ENCODE measurements at places on chromosomes 11 and 22. TPM values are rescaled to one million over a fixed set of nuclear protein-coding genes. Genes with fewer than 3 reads are reported as not detected.

DNA sequence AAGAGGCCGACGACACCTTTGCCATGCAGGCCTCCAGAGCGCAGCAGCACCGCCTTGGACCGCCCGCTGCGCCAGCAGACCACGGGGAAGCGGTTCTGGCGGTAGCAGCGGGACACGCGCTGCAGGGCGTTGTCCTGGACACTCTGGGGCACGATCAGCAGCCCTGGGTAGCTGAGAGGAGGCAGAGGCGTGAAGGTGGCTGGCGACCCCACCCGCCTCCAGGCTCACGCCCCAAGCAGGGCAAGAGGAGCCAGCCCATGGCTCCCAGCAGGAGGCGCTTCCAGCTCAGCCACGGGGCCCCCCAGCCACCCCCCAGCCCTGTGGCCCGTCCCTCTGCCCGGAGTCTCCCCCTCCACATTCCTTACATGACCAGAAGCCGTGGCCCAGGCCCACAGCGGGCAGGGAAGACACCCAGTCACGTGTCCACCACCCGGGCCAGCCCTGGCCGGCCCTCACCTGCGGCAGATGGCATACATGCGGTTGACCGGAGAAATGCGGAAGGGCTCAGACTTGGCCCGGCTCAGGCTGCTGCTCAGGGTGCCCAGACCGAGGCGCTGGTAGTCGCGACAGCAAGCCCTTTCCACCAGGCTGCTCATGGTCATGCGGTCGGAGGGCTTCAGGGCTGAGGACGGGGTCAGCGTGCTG lies 15.2 kb downstream of the SBF1 start:
- peaks cover 7% of the 10 kb centered on the region for H3K36me3 ChIP-seq
- no peaks in the 10 kb centered on the region for H3K27me3 ChIP-seq
- H3K4me3 ChIP-seq: no peak overlapping the region
- H3K4me1 ChIP-seq: no peaks in the 10 kb centered on the region

GRCh38 chr11:117519590-117519989 lies 191.9 kb downstream of the CEP164 start:
- no peak for DNase-seq
- no peak overlapping the region for H3K4me3 ChIP-seq
- H3K4me1 ChIP-seq: peaks cover 5% of the 10 kb centered on the region

GRCh38 chr11:50073113-50074105 lies 40.7 kb downstream of the OR4C45 start:
- H3K4me1 ChIP-seq: no peaks in the 10 kb centered on the region
- H3K4me3 ChIP-seq: no peak overlapping the region
- H3K27me3 ChIP-seq: no peaks in the 10 kb centered on the region
- no peak for DNase-seq

- H3K4me1 ChIP-seq: no peaks in the 10 kb centered on the region
- H3K27me3 ChIP-seq: no peaks in the 10 kb centered on the region
- H3K27ac ChIP-seq: no peak overlapping the region
- no peak for DNase-seq
- H3K4me3 ChIP-seq: no peak overlapping the region
Observed at GRCh38 chr11:79762279-79762921, 321.6 kb upstream of the TENM4 start.

GRCh38 chr11:100739666-100740065 lies 52.6 kb downstream of the ARHGAP42 start:
- DNase-seq: peak; percentile 93
- H3K36me3 ChIP-seq: no peaks in the 10 kb centered on the region
- no peaks in the 10 kb centered on the region for H3K27me3 ChIP-seq
- peak overlapping the region; percentile 53 for H3K27ac ChIP-seq

GRCh38 chr11:57306940-57307565 lies 17.7 kb downstream of the TNKS1BP1 start:
- DNase-seq: no peak
- peaks cover 22% of the 10 kb centered on the region for H3K36me3 ChIP-seq
- H3K4me3 ChIP-seq: no peak overlapping the region
- H3K4me1 ChIP-seq: peaks cover 49% of the 10 kb centered on the region
- H3K27me3 ChIP-seq: no peaks in the 10 kb centered on the region
- no peak overlapping the region for H3K27ac ChIP-seq

- H3K4me3 ChIP-seq: no peak overlapping the region
- peaks cover 25% of the 10 kb centered on the region for H3K4me1 ChIP-seq
- peak overlapping the region; percentile 9 for H3K27ac ChIP-seq
- DNase-seq: peak; percentile 49
- H3K36me3 ChIP-seq: peaks cover 26% of the 10 kb centered on the region
Observed at GRCh38 chr11:77668760-77669159, 31.2 kb upstream of the CLNS1A start.

- DNase-seq: no peak
- H3K4me3 ChIP-seq: no peak overlapping the region
- H3K4me1 ChIP-seq: no peaks in the 10 kb centered on the region
- H3K27me3 ChIP-seq: peaks cover 2% of the 10 kb centered on the region
Observed at GRCh38 chr11:67006029-67006884, 16.7 kb upstream of the SYT12 start.

DNA sequence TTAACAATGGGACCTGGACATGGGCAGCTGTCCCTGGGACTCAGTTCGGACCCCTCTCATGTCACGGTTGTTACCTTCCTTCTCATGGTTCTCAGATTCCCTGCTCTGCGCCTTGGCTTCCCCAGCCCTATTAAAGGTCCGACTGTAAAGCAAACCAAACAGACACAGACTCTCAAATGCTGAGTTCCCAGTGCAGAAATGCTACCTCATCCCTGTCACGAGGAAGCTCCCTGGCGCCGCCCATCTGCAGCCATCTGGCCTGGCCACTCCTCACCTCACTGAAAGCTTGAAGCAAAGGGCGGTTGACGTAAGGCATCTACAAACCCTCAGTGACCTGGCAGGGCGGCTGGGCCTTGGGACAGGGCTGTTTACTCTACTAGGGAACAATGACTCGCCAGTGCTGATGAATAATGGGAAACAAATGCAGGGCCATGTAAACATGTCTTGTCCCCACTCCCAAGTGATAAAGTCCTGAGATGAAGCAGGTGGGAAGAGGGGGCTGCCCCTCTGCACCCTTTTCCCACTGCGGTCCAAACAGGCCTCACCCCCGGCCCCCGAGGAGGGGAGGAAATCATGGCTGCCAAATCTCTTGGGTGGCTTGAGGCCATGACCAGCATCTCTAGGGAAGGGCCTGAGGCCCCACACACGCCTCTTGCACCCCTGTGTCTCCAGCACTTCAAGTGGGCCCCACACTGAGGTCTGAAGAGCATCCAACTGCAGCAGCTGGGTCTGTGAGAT lies 49.3 kb downstream of the SCUBE1 start:
- no peaks in the 10 kb centered on the region for H3K36me3 ChIP-seq
- no peak for DNase-seq
- H3K4me3 ChIP-seq: no peak overlapping the region
- H3K27ac ChIP-seq: no peak overlapping the region
- H3K27me3 ChIP-seq: peaks cover 11% of the 10 kb centered on the region

GRCh38 chr22:43263645-43264514 lies 76.9 kb upstream of the TTLL12 start:
- H3K4me1 ChIP-seq: peaks cover 20% of the 10 kb centered on the region
- peak overlapping the region; percentile 49 for H3K27ac ChIP-seq
- peaks cover 47% of the 10 kb centered on the region for H3K27me3 ChIP-seq
- no peaks in the 10 kb centered on the region for H3K36me3 ChIP-seq

GRCh38 chr11:105244160-105244825 lies 104.7 kb upstream of the CARD18 start:
- H3K27ac ChIP-seq: peak overlapping the region; percentile 58
- no peak overlapping the region for H3K4me3 ChIP-seq
- no peaks in the 10 kb centered on the region for H3K27me3 ChIP-seq

DNA sequence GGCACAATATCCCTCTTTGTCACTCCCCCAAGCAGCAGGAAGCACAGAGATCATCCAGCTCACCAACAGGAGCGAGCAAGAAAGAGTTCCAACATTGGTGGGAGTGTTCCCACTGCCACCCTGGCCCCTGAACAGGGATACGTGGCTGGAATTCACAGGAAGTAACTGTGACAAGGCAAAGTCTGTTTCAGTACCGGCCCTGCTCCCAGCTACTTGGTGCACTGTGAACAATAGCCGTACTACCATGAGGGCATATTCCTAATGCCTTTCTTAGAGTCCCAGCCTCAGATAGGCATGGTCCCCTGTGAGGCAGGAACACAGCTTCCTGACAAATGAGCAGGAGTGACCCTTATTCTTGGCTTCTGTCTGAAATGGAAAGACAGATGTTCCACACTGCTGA lies 1.8 kb upstream of the SLC37A2 start:
- H3K36me3 ChIP-seq: no peaks in the 10 kb centered on the region
- DNase-seq: no peak
- H3K27me3 ChIP-seq: no peaks in the 10 kb centered on the region
- H3K27ac ChIP-seq: no peak overlapping the region

DNA sequence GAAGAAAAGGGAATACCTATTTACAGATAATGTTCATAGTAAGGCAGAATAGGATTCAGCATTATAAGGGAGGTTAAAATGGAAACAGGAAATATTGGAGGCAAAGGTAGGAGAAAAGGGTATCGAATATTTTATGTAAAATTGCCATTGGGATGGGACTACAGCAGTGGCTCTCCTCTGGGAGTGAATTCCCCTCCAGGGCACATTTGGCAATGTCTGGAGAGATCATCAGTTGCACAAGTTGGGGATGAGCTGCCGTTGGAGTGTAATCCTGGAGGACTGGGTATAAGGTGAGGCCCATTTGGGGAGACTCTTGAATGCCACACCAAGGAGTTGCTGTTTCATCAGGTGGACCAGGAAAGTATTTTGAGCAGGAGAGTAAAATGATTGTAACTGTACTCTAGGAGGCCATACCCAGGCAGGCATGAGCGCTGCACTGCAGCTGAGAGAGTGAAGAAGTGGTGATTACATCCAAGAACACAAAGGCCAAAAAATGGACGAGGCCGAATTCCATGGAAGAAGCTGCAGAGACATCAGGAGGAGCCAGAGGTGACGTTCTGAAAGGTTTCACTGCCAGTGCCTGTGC lies 8.7 kb upstream of the ACRV1 start:
- H3K27ac ChIP-seq: no peak overlapping the region
- H3K4me1 ChIP-seq: no peaks in the 10 kb centered on the region
- no peak for DNase-seq
- H3K27me3 ChIP-seq: no peaks in the 10 kb centered on the region
- H3K4me3 ChIP-seq: no peak overlapping the region

GRCh38 chr22:42001121-42001520 lies 2.5 kb downstream of the WBP2NL start:
- H3K4me1 ChIP-seq: no peaks in the 10 kb centered on the region
- H3K36me3 ChIP-seq: no peaks in the 10 kb centered on the region
- H3K27ac ChIP-seq: no peak overlapping the region
- no peak for DNase-seq
- no peaks in the 10 kb centered on the region for H3K27me3 ChIP-seq

DNA sequence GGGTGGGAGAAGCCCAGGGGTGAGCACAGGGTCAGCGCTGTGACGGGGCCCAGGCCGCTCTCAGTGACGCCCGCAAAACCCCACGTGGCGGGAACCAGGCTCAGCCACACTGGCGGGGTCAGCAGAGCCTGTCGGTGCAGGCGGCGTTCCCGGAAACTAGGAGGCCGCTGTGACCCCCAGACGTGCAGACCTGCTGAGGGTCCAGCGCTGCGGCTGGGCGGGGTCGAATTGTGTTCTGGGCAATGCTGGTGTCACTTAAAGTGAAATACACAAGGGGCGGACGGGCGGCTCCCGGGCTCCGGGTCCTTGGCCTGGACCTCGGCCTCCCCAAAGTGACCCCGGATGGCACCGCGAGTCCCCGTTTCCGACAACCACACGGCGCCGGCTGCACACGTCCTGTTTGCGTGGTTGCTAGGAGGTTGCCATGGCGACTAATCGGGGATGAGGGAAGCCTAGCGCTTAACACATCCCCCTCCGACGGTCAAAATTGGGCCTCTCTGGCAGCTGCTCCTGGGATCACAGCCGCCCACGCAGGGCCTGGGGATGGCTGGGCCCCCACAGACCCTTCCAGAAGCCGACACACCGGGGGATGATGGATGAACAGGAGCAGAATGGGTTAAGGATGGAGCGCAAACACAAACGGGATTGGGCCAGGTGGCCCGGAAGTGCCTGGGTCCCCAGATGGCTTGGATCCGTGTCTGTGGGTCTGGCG lies 81.7 kb upstream of the PRR5 start:
- H3K4me1 ChIP-seq: peaks cover 7% of the 10 kb centered on the region
- no peak overlapping the region for H3K27ac ChIP-seq
- H3K36me3 ChIP-seq: no peaks in the 10 kb centered on the region
- DNase-seq: peak; percentile 57
- peak overlapping the region; percentile 13 for H3K4me3 ChIP-seq

GRCh38 chr22:48494256-48494967 lies 1333.3 kb downstream of the BRD1 start:
- no peaks in the 10 kb centered on the region for H3K36me3 ChIP-seq
- DNase-seq: no peak
- H3K27me3 ChIP-seq: peaks cover 6% of the 10 kb centered on the region
- no peak overlapping the region for H3K27ac ChIP-seq

DNA sequence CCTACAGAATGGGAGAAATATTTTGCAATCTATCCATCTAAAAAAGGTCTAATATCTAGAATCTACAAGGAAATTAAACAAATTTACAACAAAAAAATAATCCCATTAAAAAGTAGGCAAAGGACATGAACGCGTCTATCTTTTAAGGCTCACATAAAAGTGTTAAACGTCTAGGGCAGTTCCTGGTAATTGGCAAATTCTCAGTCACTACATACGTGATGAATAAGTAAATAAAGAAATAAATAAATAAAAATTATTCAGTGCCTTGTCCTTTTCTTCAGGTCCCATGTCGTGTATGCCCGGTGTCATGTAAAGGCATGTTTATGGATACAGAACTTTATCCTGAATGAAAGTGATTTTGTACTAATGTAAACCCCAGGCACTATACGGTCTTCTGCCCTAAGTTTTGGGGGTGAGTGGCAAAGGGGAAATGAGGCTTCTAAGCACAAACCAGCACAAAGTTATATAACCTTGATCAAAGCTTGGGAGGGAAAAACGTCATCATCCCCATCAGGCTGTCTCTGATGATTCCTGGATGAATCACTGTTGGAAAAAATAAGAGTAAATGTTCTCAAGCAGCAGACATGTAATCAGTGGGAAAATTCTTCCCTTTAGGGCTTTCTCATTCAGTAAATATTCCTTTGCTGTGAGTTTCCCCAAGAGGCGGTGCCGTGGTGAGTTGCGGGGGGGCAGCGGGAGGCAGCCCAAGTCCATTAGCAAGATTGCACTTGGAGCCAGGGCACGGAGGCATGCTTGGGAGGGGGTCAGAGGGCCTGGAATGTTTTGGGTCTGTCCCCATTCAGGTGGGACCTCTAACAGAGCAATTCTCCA lies 30.4 kb upstream of the MICAL2 start:
- no peak overlapping the region for H3K4me3 ChIP-seq

DCDC1 gene
- total RNA-seq: 1.0 TPM

BRD1 gene
- total RNA-seq: 32.4 TPM

IL18 gene
- total RNA-seq: 5.3 TPM

FAM111B gene
- 0.95 TPM for total RNA-seq
